ENCODE measurements at places on chromosomes 16 and 17.

DNA sequence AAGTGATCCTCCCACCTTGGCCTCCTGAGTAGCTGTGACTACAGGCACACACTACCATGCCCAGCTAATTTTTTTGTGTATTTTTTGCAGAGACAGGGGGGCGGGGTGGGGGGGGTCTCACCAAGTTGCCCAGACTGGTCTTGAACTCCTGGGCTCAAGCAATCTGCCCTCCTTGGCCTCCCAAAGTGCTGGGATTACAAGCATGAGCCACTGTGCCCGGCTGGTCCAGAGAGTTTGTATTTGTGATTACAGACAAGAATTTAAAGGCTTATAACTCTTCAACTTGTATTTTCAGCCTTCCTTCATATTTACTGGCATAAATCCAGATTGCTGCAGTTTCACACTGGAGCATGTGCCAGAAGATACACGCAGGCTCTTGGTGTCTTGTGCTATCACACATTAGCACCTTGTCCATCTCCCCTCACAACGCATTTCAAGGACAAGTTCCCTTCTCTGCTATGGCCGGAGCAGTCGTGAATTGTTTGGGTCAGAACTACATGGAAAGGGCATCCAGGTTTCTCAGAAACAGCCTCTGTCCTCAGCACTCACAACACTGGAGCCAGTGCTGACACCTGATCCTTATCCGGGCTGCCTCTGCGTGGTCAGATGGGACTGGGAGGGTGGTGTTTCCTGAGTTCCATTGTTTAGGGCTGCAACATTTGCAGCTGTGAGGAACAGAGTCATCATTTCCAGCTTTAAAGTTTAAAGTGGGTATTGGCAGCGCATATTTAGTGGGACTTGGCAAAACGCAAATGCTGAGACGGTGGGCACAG is 28.1 kb downstream of the WSCD1 start:
- no peak for DNase-seq

GRCh38 chr16:53841884-53842283 is 137.9 kb downstream of the FTO start:
- no peak for DNase-seq

GRCh38 chr17:44400226-44400847 is 10.9 kb upstream of the ITGA2B start:
- peak; percentile 18 for DNase-seq

DNA sequence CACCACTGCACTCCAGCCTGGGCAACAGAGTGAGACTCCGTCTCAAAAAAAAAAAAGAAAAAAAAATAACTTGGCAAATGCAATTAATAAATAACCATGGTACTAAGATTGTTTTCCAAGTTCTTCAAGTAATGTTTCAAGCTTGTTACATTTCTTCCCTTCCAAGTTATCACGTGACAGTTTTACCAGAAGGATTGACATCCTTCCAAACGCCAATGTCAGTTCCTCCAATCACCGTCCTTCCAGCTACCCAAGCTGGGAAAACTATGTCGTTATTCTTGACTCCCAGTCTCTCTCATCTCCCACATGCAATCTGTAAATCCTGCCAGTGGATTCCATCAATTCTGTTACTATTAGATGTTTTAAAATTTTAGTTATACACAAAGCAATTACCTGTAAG is 3.9 kb upstream of the PHAF1 start:
- DNase-seq = no peak

- no peak for DNase-seq
These were observed 42.0 kb downstream of the AXIN2 start for GRCh38 chr17:65519462-65519861.

DNA sequence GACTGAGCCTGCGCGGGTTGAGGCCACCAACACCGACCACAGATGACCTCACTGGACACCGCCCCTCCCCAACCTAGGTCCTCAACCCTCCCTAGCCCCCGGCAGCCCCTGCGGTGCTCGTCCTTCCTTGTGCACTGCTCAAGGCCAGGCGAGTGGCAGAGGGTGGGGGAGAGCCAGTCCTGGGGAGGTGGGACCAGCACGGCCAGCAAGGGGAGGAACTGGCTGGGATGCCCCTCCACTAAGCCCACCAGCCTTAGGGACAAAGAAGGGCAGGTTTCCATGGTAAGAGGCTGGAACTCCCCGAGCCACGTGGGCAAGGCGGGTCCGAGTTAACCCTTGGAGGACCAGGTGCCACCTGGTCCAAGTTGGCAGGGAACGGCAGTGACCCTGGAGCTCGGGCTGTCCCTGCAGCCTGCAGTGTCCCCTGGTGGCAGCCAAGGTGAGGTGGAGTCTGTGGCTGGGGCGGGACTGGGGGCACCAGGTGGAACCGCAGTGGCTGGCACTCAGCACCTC is 9.2 kb downstream of the FSCN2 start:
- peak; percentile 21 for DNase-seq

GRCh38 chr17:30339086-30339485 is 5.2 kb upstream of the TMIGD1 start:
- DNase-seq = no peak

- no peak for DNase-seq
These were observed 8.7 kb upstream of the RNPS1 start for GRCh38 chr16:2276368-2277195.

All from inflammatory macrophage (primary cell).